ENCODE measurements at places on chromosomes 16 and 17.

DNA sequence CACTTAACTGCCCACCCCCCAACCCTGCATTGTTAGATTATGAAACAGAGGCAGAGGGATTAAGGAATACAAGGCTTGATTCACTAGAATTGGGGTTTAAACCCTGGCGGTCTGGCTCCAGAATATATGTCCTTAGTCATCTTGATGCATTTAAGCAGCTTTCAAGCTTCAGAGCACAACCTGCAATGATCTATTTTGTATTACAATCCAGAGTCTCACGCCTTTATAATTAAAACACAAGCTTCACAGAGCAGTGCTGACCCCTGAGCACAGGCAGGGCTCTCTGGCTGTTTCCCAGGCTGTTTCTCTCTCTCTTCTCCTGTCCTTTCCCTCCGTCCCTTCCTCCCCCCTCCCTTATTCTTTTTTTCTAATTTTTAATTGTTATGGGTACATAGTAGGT, 209.1 kb downstream of the SPECC1 start:
- no peak for DNase-seq

GRCh38 chr16:57764341-57765159, 29.0 kb downstream of the KATNB1 start:
- peak; percentile 96 for DNase-seq

- no peak for DNase-seq
Observed at GRCh38 chr16:20798364-20798763, 7.9 kb downstream of the ERI2 start.

DNA sequence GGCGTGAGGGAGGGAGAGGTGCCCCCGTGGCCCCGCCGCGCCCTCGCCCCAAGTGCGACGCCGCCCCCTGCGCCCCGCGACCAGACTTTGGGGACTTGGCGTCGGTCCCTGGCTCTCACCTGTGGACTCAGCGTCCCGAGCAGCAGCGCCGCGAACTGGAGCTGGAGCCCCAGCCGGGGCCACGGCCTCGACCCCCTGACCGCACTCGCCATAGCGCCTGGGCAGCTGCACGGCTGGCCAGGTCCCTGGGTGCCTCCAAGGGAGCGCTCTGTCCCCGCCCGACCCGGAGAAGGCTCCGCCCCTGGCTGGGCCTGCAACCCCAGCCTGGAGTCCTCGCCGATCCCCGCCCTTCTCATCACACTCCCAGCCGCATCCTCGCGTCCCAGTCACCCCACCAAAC, at the start of gene ERN2:
Gene ERN2, minus strand, starts transcription at position 247 of the 400 bp plus-strand sequence. Its CDS starts 35 bp downstream, at position 212.
- DNase-seq: no peak

GRCh38 chr17:68903286-68903685, 51.9 kb downstream of the ABCA8 start:
- DNase-seq: no peak

- DNase-seq: no peak
Observed at GRCh38 chr16:19588661-19589060, 33.2 kb downstream of the VPS35L start.

DNA sequence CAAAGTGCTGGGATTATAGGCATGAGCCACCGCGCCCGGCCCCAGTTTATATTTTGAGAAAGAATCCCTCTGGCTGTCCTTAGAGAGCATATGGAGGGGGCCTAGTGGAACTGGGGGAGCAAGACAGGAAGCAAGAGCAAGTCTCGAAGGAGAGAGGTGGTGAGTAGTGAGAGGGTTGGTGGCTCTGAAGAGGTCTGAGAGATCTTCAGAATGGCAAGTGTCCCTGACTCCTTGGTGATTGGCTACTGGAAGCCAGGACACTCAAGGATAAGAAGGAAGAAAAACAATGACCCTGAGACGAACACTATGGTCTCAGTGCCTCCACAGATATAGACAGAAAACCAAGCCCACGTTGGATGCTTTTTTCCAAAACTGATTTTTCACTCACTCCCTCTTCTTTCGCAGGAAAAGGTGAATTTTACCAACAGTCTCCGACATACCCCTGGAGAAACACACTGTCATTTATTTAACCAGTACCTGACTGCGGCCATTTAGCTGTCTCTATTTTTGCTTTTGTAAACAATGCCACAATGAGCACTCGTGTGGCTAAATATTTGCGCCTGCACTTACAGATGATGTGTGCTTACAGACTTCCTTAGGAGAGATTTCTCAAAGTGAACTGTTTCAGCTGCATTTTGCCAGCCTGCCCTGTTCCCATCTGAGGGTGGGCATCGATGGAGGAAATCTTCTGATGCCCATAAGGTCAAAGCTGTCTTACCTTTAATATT, 15.9 kb upstream of the DOK4 start:
- DNase-seq: no peak

- no peak for DNase-seq
Observed at GRCh38 chr17:74520790-74521480, 10.3 kb downstream of the CD300LB start.

GRCh38 chr17:2931876-2932275, 131.5 kb downstream of the OR1D5 start:
- no peak for DNase-seq

GRCh38 chr16:17273142-17273561, 197.6 kb downstream of the XYLT1 start:
- peak; percentile 56 for DNase-seq

DNA sequence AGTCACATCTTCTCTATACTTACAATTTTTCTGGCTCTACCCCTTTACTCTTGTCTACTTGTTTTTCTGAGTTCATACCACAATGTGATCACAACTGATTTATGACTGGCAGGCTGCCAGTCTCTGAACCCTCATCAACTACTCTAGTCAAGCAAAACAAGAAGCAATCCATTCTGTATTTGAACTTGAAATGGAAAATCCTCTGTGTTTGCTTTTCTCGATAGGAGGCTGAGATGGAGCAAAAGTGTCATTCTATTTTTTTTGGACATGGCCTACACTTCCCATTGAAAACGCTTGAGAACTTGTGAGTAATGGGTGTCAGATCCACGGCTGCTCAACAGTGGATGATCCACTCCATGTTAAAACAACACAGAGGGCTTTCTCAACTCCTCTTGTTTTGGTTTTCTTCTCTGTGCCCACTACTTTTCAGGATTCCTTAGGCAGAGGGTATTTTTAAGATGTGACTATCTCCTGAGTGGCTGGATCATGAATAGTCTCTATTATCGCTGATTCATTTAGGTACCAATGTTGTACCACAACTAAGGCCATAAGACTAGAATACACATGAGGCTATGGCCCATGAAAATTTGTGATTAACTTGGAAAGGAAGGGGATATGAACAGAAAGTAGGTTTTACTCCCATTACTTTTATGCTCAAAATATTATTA, 11.7 kb downstream of the TMEM100 start:
- no peak for DNase-seq

DNA sequence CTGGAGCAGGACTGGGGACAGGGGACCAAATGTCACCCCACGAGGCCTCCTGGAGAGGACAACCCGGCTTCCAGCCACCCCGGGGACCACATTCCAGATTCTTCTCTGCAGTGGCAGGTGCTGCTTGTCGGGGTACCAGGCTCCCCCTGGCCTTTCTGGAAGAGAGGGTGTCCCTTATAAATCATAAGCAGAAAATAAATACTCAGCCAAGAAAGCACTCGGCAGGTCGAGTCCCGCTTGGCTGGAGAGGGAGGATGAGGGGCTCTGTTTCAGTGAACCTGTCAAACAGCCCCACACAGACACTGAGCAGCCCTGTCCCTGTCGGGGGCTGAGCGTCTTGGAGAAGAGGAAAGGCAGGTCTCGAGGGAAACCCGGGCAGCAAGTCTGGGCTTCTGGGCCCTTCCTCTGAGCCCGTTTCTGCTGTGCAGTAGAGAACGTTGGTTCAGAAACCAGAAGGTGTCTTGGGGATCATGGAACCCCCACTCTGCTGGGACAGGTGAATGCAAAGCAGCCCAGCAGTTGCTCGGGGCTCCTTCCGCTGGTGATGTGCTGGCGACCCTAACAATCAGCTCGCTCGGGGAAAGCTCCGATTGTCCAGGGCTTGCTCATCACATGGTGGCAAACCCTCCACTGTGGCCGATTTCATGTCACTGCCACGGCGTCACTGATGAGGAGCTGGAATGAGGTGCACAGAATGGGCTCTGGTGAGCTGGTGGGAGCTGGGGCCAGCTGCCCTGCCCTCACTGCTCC, 36.6 kb downstream of the COX4I1 start:
- no peak for DNase-seq

GRCh38 chr16:54422159-54422558, 135.6 kb upstream of the IRX3 start:
- DNase-seq: no peak

GRCh38 chr16:68082629-68083238, 2.4 kb upstream of the NFATC3 start:
- DNase-seq: no peak
